Activated B cell treated with CpG ODN at 0.5 μM for 24 hours (primary cell): ENCODE measurements at places on chromosomes 5 and 9. TPM values are rescaled to one million over a fixed set of nuclear protein-coding genes. Genes with fewer than 3 reads are reported as not detected.

The LAMC3 gene
- not detected in 2 replicates for total RNA-seq

DNA sequence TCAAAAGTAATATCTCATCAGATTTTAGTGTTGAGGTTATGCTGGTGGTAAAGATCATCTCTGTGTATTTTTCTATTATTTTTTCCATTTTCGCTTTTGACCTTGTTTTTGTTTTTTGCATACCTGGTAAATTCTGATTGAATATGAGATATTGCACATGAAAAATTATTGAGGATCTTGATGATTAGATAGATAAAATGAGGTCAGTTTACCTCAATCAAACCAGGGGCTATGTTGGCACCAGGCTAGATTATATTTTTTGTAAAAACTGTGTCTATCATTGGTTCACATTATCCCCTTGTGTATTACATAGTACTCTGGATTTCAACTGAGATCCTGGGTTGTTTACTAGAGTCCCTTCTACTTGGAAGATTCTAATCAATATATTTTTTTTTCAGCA is 774.9 kb upstream of the ZNF608 start:
- DNase-seq = no peak

DNA sequence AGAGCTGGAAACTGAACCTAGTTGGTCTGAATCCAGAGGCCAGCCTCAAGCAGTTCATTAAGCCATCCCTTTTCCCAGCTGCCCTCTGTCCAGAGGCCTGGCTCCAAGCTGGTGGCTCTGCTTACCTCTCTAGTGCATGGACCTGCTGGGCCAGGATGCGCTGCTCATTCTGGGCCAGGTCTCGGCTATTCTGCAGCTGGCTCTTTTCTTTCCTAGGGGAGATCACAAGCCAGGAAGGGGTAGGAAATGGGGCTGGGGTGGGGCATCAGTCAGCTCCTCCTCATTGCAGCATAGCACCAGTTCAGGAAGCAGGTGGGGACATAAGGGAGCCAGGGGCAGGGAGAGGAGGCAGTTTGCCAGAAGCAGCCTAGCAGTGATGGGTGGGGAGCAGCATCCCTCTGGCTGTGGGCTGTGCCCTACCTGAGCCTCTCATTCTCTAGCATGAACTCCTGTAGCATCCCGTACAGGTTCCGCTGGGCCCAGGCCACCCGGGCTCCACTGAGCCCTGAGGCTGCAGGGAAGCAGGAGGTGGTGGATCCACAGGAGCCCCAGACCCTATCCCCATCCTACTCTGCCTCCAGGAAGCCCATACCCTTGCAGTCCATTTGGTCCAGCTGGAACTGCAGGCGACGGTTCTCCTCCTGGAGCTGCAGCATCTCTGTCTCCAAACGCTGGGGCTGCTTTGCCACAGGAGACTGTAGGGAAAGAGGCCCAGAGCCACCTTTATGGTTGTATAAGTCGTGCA is 5.2 kb downstream of the KIF12 start:
- DNase-seq = no peak

GRCh38 chr5:65925044-65925600 is 1.3 kb upstream of the ERBIN start:
- peak; percentile 66 for DNase-seq

DNA sequence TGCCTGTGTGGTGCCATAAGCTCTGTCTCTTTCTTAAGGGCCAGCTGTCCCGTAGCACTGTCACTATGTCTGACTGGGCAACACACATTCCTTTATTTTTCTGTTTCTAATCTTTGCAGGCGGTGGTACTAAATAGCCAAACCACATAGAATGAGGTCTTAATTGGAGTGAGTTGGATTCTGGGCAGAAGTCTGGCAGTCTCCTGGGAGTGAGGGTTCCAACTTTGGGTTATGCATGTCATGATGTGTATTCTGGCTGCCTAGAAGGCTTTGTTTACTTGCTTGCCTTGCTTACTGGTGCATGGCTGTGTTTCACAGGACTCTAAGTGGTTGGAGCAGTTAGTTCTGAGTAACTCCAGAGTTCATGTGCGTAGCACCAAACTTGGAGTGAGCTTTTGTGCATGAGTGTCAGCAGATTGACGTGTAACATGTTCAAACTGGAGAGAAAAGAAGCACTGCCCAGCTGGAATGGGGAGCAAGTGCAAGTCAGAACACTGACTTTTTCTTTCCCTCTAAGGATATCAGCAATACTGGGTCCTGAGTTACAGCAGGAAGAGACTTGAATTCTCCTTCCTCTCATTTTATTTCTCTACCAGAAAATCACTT is 185.8 kb downstream of the PCSK1 start:
- no peak for DNase-seq

- DNase-seq = no peak
These were observed 67.5 kb downstream of the HTR4 start for GRCh38 chr5:148586796-148587195.

DNA sequence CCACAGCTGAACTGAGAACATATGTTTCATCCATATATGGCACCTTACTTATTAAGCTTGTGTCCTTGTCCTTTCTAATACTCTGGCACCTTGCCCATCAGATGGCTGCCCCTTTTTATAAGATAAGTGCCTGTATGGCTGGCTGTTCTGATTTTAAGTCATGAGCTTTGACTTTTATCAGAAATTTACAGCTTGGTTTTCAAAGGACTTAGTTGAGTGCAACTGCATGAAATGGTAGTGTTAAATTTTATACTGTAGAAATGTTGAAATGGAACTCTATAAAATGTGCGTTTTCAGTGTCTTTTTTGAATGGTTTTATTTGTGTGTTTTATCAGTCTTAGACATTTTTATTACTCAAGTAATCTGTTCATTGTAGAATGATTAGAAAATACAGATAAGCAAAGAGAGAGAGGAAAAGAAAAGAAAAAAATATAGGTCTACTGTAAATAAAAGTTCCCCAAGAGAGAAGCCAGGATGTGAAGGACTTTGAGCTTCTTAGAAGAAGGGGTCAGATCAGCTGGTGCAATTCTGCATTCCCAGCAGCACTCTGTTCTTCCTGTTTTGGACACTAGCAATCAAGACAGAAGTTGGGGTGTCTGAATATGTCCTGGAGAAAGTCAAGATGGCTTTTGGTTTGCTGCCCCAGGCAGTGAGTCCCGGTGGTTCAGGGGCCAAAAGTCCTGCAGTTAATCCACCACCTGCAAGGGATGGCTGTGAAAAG is 38.9 kb downstream of the ARHGAP26 start:
- DNase-seq = no peak

DNA sequence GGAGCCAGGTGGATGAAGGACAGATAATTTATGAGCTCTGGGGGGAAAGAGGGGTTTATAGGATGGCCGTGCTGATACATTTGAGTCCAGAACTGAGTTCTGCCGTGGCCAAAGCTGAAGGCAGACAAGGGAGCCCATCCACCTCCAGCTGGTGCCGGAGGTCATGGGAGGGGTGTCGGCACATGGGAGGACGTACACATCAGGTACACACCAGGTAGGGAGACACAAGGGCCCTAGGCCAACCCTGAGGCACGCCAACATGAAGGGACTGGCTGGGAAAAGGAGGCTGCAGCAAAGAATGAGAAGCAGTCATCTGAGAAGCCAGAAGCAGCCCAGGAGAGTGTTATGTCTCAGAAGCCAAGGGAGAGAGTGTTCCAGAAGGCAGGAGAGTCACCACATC is 2.1 kb upstream of the GPRIN1 start:
- DNase-seq = no peak

DNA sequence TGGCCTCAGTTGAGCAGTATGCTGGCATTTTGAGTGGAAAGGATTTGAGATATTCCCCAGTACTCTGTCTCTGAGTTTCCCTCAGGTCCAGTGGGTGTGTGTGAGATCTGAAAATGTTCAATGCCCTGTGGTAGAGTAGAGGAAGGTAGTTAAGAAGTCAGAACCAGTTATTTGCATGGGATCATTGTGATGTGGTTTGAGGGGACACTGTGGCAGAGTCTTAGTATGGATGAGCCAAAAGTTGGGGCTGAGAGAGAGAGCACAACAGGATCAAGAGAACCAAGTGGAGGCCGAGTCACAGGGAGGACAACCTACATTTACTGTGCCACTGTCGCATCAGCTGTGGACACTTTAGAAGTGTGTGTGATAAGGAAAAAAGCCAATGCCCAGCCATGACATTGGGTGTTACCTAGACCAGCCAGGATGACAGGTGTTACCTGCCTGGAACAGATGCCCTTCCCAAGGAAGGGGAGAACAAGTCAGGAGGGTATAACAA is 128.9 kb upstream of the IL12B start:
- no peak for DNase-seq

GRCh38 chr5:61313960-61314681 is 17.9 kb upstream of the ZSWIM6 start:
- no peak for DNase-seq

The FAM219A gene
- 13.5 and 16.9 TPM in 2 replicates for total RNA-seq

DNA sequence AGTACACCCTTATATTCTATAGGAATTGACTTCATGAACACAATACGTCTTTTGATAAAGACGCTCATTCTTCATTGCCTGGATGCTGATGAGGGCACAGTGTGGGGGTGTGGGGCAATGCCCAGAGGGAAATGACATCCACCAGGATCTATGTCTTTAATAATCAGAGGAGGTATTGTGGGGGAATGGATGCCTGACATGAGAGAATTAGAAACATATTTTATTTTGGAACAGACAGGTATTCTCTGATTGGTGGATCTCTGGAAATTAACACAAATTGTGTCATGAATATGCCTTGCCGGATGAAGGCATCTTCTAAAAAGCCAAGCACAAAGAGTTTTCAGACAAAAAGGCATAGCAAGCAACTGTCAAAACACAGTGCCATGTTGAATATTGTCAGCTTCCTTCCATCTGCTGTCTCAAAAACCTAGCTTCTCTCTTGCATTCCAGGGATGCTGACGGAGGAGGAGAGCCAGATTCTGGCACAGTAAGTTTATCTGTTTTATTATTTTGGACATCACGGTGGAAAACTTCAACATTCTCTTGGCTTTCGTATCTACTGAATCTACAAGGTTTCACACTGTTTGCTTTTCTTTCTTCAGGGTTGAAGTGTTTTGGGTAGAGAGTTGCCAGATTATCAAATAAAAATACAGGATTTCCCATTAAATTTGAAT is 3.9 kb upstream of the C5orf58 start:
- no peak for DNase-seq

- no peak for DNase-seq
These were observed 27.4 kb downstream of the JMY start for GRCh38 chr5:79263290-79263689.

The GAS1 gene
- not detected in 2 replicates for total RNA-seq

- no peak for DNase-seq
These were observed 224.5 kb upstream of the RFX3 start for GRCh38 chr9:3750321-3750720.

DNA sequence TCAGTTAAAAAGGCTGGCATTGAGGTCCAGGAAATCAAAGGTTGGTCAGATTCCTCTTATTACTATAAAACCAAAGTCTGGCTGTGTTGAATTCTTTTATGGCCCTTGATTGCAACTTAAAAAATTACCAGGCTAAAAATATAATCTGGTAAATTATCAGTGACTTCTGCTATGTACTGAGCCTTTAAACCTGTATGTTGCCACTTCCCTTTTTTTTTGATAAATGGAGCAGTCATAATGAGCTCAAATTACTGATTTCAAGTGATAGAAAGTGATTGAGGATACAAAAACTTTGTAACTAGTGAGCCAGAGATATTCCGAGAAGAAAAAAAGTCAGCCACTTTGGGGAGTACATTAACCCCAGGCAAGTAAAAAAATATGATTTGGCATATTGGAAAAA is 100.1 kb downstream of the GIN1 start:
- no peak for DNase-seq

- no peak for DNase-seq
These were observed 141.0 kb downstream of the DCP2 start for GRCh38 chr5:113117543-113118115.

DNA sequence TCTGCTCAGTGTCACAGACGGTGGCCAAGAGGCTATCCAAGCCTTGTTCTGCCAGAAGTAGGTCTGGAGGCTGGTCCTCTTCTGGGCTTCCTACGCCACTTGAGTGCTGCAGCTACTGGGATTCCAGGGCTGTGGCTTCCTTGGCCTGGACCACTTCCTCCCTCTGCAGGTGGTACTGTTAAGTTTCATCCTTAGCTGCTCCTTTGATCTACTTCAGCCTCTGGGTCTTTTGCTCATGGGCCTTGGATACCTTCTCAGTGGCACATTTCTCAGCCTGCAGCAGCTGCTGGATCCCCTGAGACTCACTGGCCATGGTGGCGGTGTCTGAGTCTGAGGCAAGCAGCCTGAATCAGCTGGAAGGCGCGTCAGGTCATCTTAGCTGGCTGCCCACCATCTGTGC is 10.3 kb downstream of the CNOT8 start:
- no peak for DNase-seq

DNA sequence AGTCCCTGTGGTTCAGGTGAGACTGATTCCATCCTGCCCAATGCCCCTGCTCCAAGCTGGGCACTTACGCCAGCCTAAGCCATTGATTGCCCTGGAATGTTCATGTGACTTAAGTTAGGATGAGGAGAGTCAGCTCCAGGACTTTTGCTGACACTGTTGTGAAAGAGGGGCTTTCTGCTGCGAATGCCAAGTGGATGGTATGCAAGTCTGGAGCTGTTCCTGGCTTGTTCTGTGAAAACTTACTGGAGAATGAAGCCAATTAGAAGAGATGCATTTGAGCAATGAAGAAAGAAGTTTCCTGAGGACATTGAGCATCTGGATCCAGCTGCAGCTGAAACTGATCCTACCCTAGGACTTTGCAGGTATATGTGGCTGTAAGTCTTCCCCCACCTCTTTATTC is 61.2 kb upstream of the ZFR start:
- no peak for DNase-seq

DNA sequence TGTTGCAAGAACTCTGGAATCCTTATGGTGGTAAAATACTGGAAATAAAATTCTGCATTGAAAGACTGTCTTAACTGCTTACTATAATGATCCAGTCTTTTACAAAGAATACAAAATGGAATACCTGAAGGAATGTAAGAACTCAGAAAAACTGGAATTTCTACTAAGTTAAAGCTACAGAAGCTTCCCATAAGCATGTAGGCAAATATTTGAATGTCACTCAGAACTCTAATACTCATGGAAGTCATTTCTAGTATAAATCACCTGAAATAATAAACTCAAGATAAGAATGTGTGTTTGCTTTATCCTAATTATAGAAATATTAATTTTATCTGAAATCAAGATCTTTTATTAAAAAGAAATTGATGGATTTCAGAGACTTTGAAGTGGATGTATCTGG is 54.8 kb downstream of the FEM1C start:
- DNase-seq = no peak

- no peak for DNase-seq
These were observed 648.0 kb upstream of the DMAC1 start for GRCh38 chr9:8447601-8448000.

The CEL gene
- 0.49 and 0.64 TPM in 2 replicates for total RNA-seq

The CARD6 gene
- total RNA-seq = 3.7 and 4.3 TPM in 2 replicates

GRCh38 chr9:109906766-109907382 is 126.9 kb downstream of the PALM2AKAP2 start:
- DNase-seq = no peak

GRCh38 chr5:80184235-80185023 is 71.4 kb downstream of the SERINC5 start:
- no peak for DNase-seq

The CDX1 gene
- total RNA-seq = not detected in 2 replicates
